Stimulated activated naive CD8-positive, alpha-beta T cell treated with anti-CD3 and anti-CD28 coated beads, Interleukin-15, amount 100 ng/mL, for 72 hours (primary cell): ENCODE measurements at places on chromosomes 16 and 17.

DNA sequence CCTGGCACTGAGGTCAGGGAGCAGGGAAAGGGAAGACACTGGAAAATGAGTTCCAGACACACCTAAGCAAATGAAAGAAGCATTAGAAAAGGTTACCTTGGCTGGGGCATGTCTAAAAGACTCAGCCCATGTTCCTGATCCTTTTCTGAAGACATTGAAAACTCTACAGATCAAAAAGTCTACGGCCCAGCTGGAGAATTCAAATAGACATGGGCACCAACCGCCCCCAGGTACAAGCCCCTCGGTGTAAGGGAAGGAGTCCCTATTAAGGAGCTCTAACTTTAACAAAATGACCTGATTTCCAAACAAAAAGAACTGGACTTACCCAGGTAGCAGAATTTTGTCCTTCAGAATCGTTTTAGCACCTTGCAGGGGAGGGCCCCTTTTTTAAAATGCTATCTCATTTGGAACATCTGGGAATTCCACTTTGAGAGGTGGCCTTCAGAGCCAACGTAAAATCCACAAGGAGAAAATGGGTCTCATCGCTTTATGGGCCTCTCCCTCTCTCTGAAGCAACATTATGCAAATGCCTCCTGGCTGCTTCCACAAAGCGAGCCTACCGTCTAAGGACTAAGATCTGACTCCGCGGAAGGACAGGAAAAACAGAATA lies 43.6 kb upstream of the RBFOX3 start:
- no peak for DNase-seq

GRCh38 chr17:74892974-74893911 lies at the start of gene FADS6:
FADS6 (minus strand) TSS chr17:74893633; CDS start chr17:74893595, 38 bp downstream.
- DNase-seq: no peak

- DNase-seq: no peak
Observed at GRCh38 chr16:23141500-23141899, 7.8 kb downstream of the USP31 start.

DNA sequence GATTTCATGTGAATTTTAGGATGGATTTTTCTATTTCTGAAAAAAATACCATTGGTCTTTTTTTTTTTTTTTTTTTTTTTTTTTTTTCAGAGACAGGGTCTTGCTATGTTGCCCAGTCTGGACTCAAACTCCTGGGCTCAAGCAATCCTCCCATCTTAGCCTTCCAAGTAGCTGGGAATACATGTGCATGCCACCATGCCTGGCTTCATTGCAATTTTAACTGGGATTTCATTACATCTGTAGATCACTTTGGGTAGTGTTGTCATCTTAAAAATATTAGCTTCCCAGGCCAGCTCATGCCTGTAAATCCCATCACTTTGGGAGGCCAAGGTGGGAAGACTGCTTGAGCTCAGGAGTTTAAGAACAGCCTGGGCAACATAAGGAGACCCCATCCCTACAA lies 54.8 kb downstream of the TOM1L2 start:
- no peak for DNase-seq
